ENCODE measurements at places on chromosomes 2 and 18.

GRCh38 chr18:43004421-43004820 is 111.1 kb downstream of the RIT2 start:
- DNase-seq, result no peak

DNA sequence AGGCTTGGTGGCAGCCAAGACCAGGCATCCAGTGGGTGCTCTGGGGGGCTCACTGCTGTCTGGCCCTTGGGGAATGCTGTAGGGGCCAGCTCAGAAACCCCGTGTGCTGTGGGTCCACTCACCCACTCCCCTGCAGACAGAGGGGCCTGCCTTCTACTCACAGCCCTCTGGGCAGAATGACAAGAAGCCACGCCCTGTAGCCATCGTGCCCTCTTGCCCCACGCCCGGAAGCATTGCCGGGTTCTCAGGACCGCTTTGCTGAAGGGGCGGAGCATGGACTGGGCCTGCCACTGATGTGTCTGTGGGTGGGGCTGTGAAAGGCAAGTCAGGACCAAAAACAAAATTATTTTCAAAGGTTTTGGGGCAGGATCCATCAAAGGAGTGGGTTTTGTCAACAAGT is 27.8 kb downstream of the GLI2 start:
- DNase-seq, result no peak

GRCh38 chr2:41483226-41483625 is 564.6 kb upstream of the PKDCC start:
- DNase-seq, result no peak

- no peak for DNase-seq
Observed at GRCh38 chr2:18209934-18210639, 331.6 kb downstream of the KCNS3 start.

- no peak for DNase-seq
Observed at GRCh38 chr2:174636987-174637386, 39.4 kb upstream of the WIPF1 start.

GRCh38 chr2:102755284-102755683 is 6.5 kb upstream of the TMEM182 start:
- no peak for DNase-seq

DNA sequence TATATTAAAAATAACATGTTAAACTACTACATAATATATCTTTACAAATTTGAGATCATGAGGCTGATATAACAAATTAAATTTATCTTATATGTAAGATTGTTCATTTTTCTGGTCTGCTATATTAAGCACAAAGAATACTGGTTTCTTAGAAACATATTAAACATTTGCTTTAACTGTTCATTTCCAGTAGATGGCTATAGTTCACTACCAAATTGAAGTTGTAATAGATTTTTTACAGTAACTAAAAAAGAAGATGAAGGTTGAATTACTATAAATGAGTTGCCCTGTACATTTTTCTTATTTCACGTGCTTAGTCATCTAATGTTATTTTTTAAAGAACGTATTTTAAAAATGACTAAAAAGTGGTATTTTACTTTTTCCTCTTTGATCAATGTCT is 57.0 kb downstream of the ZNF407 start:
- peak; percentile 43 for DNase-seq

- DNase-seq, result no peak
Observed at GRCh38 chr2:104523921-104524320, 330.0 kb upstream of the POU3F3 start.

DNA sequence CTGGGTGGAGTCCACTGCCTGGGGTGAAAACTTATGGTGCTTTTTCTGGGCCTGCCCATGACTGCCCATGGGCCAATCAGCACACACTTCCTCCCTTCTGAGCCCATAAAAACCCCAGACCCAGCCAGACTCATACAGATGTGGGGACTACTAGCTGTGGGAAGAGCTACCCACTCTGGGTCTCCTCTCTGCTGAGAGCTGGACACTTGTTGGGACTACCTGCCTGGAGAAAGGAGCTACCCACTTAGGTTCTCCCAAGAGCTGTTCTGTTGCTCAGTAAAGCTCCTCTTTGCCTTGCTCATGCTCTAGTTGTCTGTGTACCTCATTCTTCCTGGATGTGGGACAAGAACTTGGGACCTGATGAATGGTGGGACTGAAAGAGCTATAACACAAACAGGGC is 119.6 kb upstream of the SLC38A11 start:
- DNase-seq, result no peak

GRCh38 chr2:61134141-61134540 is 27.8 kb upstream of the C2orf74 start:
- DNase-seq, result no peak

DNA sequence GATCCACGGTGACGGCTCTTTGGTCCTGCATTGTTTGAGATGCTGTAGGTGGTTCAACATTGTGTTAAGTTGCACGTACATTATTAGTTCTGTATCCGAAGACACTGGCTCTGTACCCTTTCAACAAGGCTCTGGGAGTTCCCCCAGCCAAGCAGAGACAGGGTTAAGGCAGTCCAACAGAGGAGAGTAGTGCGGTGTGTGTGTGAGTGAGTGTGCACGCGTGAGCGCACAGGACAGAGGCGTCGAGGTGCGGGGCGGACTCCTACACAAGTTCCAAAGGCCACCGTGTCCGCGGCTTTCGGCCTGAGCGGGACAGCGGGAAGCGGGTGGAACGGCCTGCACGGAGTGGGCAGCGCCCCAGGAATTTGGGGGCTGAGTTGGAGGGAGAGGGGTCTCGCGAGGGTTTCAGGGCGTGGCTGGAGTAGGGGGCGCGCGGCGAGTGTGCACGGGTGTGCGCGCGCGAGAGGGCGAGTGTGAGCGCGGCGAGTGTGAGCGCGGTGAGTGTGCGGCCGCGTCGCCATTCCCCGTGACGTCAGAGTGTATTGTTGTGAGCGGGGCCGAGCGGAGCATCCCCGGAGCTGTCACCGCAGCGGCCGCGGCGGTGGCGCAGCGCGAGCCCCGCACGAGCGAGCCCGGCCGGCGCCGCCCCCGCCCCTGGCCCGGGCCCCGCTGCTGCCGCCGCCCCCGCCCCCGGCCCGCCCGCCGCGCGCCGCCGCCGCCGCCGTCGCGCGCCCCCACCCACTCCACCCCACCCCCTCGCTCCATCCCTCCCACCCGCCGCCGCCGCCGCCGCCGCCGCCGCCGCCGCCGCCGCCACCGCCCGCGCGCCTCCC is at the start of gene ASXL3:
TSS of gene ASXL3 (plus strand) at position 535 of the 833 bp plus-strand sequence. CDS start 413 bp downstream, outside the sequence.
- peak; percentile 14 for DNase-seq

DNA sequence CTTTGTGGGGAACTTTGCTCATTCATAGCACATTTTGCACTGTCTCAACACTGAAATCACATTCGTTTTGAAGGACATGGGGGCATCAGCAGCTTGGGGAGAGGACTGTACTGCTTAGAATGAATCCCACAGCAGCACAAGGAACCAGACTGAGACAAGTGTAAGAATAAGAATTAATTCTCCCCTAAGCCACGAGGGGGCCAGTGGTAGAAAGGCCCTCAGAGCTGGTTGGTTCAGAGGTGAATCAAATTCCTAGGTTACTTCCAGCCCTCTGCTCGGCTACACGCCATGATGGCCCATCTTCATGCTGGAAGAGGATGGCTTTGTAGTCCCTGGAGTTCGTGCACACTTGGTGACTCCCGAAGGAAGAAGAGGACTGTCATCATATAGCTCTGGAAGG is 12.0 kb upstream of the MC5R start:
- no peak for DNase-seq

GRCh38 chr18:37422116-37422515 is 143.5 kb downstream of the CELF4 start:
- no peak for DNase-seq

- no peak for DNase-seq
Observed at GRCh38 chr18:12851716-12852115, 32.3 kb downstream of the PTPN2 start.

DNA sequence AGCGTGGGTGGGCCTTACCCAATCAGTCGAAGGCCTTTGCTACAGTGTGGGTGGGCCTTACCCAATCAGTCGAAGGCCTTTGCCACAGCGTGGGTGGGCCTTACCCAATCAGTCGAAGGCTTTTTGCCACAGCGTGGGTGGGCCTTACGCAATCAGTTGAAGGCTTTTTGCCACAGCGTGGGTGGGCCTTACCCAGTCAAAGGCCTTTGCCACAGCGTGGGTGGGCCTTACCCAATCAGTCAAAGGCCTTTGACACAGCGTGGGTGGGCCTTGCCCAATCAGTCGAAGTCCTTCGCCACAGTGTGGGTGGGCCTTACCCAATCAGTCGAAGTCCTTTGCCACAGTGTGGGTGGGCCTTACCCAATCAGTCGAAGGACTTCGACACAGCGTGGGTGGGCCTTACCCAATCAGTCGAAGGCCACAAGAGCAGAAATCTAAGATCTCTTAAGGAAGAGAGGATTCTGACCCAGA is 16.3 kb upstream of the GAL3ST2 start:
- no peak for DNase-seq

DNA sequence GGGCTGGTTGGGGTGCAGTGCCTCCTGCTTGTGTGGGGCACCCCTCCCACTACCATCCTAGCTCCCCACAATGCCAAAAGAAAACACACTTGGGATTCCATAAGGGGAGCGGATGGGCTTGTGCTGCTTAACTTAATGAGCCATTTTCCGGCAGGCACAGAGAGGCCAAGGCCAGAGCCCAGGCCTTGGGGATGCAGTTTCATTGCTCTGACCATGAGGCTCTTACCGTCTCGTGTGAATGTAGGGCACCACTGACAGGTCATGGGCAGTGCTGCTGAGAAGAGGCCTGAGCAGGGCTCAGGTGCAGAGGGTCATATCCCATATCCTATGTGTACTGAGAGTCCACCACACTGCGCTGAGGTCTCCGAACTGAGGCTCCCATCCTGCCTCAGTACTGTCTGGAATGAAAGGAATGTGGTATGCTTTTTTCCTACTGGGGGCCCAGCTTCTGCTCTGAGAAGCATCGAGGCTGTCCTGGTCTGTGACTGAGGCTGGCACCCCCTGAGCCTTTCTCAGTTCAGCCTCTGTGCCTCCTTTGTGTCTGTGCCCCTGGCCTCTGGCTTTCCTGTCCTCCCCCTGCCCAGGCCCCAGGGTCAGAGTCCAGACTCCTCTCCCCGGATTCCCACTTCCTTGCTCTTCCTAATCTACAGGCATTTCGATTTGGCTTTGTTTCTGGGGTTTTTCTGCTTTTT is 45.2 kb upstream of the MAPRE3 start:
- no peak for DNase-seq

GRCh38 chr2:43524177-43524965 is 71.5 kb downstream of the THADA start:
- DNase-seq, result no peak

GRCh38 chr2:29620890-29621289 is 300.5 kb downstream of the ALK start:
- DNase-seq, result no peak

GRCh38 chr2:227052879-227053278 is 111.1 kb downstream of the COL4A4 start:
- peak; percentile 57 for DNase-seq

GRCh38 chr2:238869293-238870124 is 21.6 kb downstream of the TWIST2 start:
- DNase-seq, result no peak

DNA sequence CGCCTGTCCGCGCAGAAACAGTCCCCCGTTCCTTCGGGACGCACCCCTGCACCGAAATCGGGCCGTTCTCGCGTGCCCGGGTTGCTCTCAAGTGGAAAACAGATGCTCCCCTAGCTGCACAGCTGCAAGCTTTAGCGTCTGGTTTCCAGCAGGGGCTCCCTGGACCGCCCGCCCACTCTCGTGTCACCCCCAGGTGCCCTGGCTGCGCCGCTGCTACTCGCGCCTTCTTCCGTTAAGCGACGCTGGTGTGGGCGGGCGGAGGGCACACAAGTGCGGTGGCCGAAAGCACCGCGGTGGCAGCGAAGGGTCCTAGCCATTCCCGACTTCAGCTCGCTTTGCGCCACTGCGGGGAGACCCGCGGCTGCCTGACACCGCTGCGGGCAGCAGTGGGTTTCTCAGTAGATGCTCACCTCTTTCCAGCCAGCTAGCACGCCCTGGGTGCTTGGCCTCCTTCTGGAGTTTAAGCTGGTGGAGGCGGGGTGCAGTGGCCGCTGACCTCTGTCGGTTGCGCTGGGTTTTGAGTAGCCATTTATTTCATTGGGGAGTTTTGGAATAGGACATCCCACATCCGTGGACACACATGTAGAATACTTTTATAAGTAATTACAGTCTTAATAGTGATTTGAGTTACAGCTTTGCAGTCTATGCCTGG is 806 bp downstream of the ZNF407 start:
- peak; percentile 46 for DNase-seq

DNA sequence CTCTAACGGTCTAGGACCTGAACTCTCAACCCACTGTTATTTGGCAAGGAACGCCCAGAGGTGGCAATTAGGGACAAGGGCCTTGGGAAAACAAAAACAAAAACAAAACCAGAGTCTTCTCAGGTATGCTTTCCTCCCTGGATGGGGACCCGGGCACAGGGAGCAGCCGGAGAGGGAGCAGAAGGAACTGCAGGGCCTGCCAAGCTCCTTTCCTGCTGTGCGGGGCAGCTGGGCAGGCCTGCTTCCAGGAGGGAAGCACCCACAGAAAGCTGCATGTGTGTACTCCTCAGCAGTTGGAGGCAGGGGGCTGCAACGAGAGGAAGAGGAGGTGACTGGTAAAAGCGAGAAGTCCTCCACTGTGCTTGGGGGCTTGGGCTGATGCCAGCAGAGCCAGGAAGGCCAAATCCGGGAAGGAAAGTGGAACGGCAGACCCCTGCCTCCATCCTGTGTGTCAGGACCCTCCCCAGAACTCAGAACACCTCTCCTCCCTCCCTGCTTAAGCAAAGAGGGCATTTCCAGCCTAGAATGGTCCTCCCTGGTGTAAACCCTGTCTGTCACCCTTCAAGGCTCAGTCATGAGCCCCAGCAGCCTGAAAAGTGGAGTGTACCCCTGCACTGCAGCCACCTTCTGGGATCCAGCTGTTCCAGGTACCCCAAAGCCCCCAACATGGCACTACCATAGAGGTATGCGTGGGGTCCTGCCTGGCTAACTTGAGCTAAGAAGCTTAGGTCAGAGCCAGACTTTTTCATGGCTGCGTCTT is 56.3 kb downstream of the DNMT3A start:
- DNase-seq, result no peak

DNA sequence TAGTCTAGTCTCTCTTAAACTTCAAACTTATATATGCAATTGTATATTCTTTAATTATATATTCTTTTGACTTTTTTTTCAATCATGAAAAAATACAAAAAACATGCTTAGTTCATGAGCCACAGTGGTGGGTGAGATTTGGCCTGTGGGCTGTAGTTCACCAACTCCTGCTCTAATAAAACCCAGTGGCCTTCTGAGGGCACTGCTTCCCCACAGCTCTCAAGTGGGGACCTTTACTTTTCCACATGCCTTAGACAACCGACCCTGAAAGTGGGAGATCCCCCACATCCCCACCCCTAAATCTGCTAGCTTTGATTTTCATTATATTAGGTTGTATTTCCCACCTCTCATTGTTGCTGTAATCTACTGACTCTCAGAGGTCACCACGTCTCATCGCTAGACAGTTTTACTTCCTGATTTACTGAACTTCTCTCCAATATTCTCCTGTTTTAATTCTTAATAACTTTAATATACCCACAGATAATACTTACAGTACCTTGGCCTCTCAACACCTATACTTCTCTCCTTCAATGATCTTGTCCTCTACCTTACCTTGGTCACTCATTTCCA is 57.3 kb downstream of the ROCK1 start:
- no peak for DNase-seq
